Tibial artery (tissue), 4 donors: ENCODE measurements at places on chromosomes 3 and 15.
A peak's percentile ranks its signal among the peaks of the same experiment; 100 is the strongest.

GRCh38 chr3:194300936-194301335, 50.2 kb downstream of the CPN2 start:
- H3K36me3 ChIP-seq: no peaks in the 10 kb centered on the region
- no peaks in the 10 kb centered on the region for H3K27me3 ChIP-seq
- no peak for DNase-seq
- H3K4me3 ChIP-seq: no peak overlapping the region
- H3K27ac ChIP-seq: no peak overlapping the region
- peaks cover 10% of the 10 kb centered on the region for H3K4me1 ChIP-seq

DNA sequence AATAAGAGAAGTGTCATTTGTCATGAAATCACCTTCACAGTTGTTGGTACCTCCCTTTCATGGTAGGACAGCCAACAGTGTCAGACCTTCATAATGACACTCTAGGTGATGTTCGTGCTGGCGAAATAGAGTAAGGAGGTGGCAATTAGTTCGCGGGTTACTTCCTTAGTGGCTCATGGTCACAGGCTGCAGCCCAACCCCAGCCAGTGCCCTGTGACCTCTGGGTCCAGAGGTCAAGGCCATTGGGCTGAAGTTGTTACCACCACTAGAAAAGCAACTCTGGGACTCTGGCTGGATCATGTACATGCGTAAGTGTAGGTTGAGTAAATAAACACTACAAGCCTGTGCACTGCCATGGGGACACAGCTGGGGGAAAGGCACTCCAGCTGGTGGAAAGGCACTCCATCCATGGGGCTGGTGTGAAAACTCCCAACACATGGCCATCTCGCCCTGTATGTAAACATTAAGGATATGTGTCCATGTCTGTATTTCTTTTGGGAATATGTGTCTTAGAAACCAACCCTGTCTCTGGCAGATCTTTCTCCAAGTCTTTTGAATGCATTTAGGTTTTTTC, 106.7 kb downstream of the RYK start:
- no peaks in the 10 kb centered on the region for H3K27me3 ChIP-seq
- H3K36me3 ChIP-seq: peaks cover 8% of the 10 kb centered on the region
- H3K4me1 ChIP-seq: no peaks in the 10 kb centered on the region
- no peak for DNase-seq
- H3K4me3 ChIP-seq: no peak overlapping the region

DNA sequence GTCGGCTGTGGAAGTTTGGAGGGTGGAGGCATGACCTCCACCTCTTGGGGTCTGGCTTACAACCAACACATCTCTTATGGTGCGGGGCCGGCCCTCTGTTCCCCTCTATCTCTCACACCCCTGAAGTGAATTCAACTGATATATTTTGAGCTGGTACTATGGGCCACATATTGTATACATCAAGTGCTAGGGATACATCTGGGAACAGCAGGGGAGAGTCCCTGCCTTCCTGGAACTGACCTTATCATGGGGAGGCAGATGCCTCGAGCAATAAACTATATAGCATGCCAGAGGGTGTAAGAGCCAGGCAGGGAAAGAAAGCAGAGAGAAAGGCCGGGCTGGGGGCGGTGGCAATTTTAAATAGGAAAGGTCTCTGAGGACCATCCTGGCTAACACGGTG, 60.4 kb upstream of the TRPM1 start:
- DNase-seq: no peak
- H3K27ac ChIP-seq: no peak overlapping the region
- no peaks in the 10 kb centered on the region for H3K4me1 ChIP-seq
- no peaks in the 10 kb centered on the region for H3K27me3 ChIP-seq

- no peak overlapping the region for H3K4me3 ChIP-seq
- no peak overlapping the region for H3K27ac ChIP-seq
- peaks cover 27% of the 10 kb centered on the region for H3K4me1 ChIP-seq
Measured at GRCh38 chr3:114498539-114499370, 204.9 kb downstream of the TIGIT start.

- no peak overlapping the region for H3K27ac ChIP-seq
- H3K4me3 ChIP-seq: no peak overlapping the region
- H3K27me3 ChIP-seq: no peaks in the 10 kb centered on the region
- no peaks in the 10 kb centered on the region for H3K36me3 ChIP-seq
Measured at GRCh38 chr3:54856271-54856670, 71.6 kb downstream of the LRTM1 start.

DNA sequence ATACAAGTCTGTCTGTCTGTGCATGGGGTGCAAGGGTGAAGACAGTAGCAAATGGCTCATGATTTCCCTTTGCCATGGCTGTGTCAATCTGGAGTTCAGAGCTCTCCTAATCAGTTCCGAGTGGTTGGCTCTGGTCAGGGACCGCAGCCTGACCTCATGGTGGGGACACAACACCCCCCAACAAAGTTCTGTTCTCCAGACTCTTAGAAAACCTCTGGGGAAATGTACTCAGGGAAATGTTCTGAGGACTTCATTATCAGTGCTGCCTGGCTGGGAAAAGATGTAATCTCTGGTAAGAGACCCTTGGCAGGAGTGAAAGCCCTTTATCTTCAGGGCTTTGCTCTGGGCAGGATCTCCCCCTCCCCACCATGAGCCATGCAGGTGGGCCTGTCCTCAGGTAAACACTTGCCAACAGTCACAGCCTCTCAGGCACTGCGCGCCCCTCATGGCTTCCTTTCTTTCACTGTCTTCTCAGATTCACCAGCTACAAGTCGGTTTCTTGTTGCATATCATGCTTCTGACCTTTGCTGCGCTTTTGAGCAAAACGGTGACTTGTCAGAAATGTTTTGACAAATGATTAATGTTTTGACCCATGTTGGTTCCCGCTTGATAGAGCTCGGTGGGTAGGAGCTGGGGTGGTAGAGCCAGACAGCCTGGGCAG, 95.5 kb downstream of the ST6GAL1 start:
- no peaks in the 10 kb centered on the region for H3K27me3 ChIP-seq
- no peaks in the 10 kb centered on the region for H3K4me1 ChIP-seq
- no peak overlapping the region for H3K4me3 ChIP-seq

- no peak overlapping the region for H3K27ac ChIP-seq
- no peak for DNase-seq
- H3K36me3 ChIP-seq: no peaks in the 10 kb centered on the region
- H3K4me3 ChIP-seq: no peak overlapping the region
- H3K27me3 ChIP-seq: no peaks in the 10 kb centered on the region
Measured at GRCh38 chr3:153856932-153857331, 264.3 kb upstream of the ARHGEF26 start.

DNA sequence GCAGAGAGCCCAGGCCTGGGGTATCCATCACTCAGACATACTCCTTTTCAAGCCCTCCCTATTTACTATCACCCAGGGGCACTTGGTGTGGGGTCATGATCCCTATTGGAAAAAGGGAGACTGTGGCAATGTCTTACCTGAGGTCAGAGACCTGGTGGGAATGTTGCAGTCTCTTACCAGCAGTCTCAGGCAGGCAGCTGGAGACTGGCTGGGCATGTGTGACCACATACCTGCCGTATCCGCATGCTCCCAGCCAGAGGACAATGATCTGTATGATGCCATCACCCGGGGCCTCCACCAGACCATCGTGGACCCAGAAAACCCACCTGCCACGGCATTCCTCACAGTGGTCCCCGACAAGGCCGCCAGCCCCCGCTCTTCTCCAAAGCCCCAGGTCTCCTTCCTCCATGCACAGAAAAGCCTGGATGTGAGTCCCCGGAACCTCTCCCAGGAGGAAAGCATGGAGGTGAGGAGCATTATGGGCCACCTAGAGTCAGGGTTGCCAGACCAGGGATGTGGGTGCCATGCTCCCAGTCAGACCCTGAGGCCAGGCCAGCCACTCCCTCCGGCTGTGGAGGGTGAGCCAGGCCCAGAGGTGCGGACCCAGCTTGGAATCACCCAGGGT, 5.9 kb downstream of the SH2D7 start:
- no peak overlapping the region for H3K27ac ChIP-seq
- no peaks in the 10 kb centered on the region for H3K27me3 ChIP-seq
- no peaks in the 10 kb centered on the region for H3K36me3 ChIP-seq
- no peaks in the 10 kb centered on the region for H3K4me1 ChIP-seq

- no peaks in the 10 kb centered on the region for H3K27me3 ChIP-seq
- no peak for DNase-seq
- H3K4me3 ChIP-seq: no peak overlapping the region
- H3K27ac ChIP-seq: peak overlapping the region; percentile 37
- H3K36me3 ChIP-seq: no peaks in the 10 kb centered on the region
Measured at GRCh38 chr3:99777210-99777549, 40.5 kb upstream of the CMSS1 start.

GRCh38 chr15:38065721-38066345, 131.4 kb downstream of the TMCO5A start:
- H3K27ac ChIP-seq: no peak overlapping the region
- H3K4me1 ChIP-seq: peaks cover 14% of the 10 kb centered on the region
- no peaks in the 10 kb centered on the region for H3K36me3 ChIP-seq
- DNase-seq: no peak

- H3K4me1 ChIP-seq: no peaks in the 10 kb centered on the region
- no peaks in the 10 kb centered on the region for H3K27me3 ChIP-seq
- H3K4me3 ChIP-seq: no peak overlapping the region
- DNase-seq: no peak
Measured at GRCh38 chr3:125433091-125433534, 58.0 kb upstream of the ZNF148 start.

GRCh38 chr15:88419830-88420229, 47.4 kb downstream of the MRPL46 start:
- H3K27ac ChIP-seq: no peak overlapping the region
- no peaks in the 10 kb centered on the region for H3K36me3 ChIP-seq
- DNase-seq: no peak
- no peaks in the 10 kb centered on the region for H3K27me3 ChIP-seq
- H3K4me3 ChIP-seq: no peak overlapping the region

- no peak for DNase-seq
- no peak overlapping the region for H3K4me3 ChIP-seq
- no peaks in the 10 kb centered on the region for H3K36me3 ChIP-seq
- H3K4me1 ChIP-seq: no peaks in the 10 kb centered on the region
- no peaks in the 10 kb centered on the region for H3K27me3 ChIP-seq
Measured at GRCh38 chr15:29826908-29827820, 4.9 kb upstream of the TJP1 start.

DNA sequence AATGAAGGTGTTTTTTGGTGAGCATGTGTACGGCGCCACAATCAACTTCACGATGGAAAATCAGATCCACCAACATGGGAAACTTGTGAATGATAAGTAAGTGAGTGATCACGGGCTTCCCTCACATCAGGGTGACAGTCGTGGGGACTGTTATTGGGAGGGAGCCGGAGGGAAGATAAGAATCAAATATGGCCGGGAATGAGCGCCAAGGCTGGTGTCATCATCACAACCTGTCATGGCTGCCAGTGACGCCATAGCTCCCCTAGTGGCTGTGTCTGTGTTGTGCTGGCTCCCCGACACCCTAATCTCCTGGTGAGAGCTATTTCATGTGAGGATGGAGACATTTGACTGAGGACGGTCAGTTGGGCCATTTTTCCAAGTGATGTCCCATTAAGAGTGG, 168.5 kb downstream of the SV2B start:
- H3K27me3 ChIP-seq: no peaks in the 10 kb centered on the region
- no peak overlapping the region for H3K27ac ChIP-seq
- H3K4me1 ChIP-seq: peaks cover 13% of the 10 kb centered on the region
- H3K36me3 ChIP-seq: no peaks in the 10 kb centered on the region
- H3K4me3 ChIP-seq: no peak overlapping the region

DNA sequence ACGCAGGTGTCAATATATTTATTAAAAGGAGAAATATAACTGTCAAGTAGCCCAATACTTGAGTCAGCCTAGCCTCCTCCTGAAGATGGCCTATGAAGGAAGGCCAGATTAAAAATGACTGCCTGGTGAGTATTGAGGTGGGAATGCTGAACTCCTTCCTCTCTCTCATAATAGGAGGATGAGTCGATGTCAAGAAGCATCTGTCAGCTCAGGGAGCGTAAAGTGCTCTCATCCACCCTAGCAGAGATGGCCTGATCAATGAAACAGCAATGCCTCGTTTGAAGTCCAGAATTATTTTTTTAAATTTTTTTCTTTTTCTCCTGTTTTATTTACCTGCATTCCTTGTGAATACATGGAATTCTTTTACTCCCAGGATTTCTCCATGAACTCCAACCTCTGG, 58.3 kb downstream of the SCN10A start:
- no peak overlapping the region for H3K4me3 ChIP-seq
- H3K4me1 ChIP-seq: no peaks in the 10 kb centered on the region
- no peak for DNase-seq

GRCh38 chr3:185361920-185362319, 1.0 kb upstream of the MAP3K13 start:
- H3K27ac ChIP-seq: no peak overlapping the region
- peaks cover 4% of the 10 kb centered on the region for H3K4me1 ChIP-seq
- H3K36me3 ChIP-seq: no peaks in the 10 kb centered on the region
- H3K4me3 ChIP-seq: no peak overlapping the region
- no peak for DNase-seq

- H3K27ac ChIP-seq: peak overlapping the region; percentile 96
- peak overlapping the region; percentile 82 for H3K4me3 ChIP-seq
- H3K4me1 ChIP-seq: no peaks in the 10 kb centered on the region
- H3K36me3 ChIP-seq: peaks cover 32% of the 10 kb centered on the region
- no peak for DNase-seq
Measured at GRCh38 chr3:170180079-170180907, 1.2 kb downstream of the PHC3 start.

- no peak for DNase-seq
- H3K4me1 ChIP-seq: peaks cover 15% of the 10 kb centered on the region
- no peaks in the 10 kb centered on the region for H3K36me3 ChIP-seq
- no peak overlapping the region for H3K4me3 ChIP-seq
Measured at GRCh38 chr3:124075753-124076152, 83.8 kb upstream of the ROPN1 start.

- H3K27ac ChIP-seq: no peak overlapping the region
- H3K4me3 ChIP-seq: no peak overlapping the region
- no peaks in the 10 kb centered on the region for H3K27me3 ChIP-seq
- no peak for DNase-seq
Measured at GRCh38 chr15:48719668-48720067, 74.2 kb upstream of the FBN1 start.

- no peaks in the 10 kb centered on the region for H3K36me3 ChIP-seq
- peak overlapping the region; percentile 62 for H3K27ac ChIP-seq
- DNase-seq: no peak
- no peaks in the 10 kb centered on the region for H3K27me3 ChIP-seq
- peak overlapping the region; percentile 74 for H3K4me3 ChIP-seq
Measured at GRCh38 chr15:93088200-93088980, 621 bp downstream of the RGMA start.

GRCh38 chr3:82031596-82031995, 270.2 kb upstream of the GBE1 start:
- no peak overlapping the region for H3K27ac ChIP-seq
- no peak overlapping the region for H3K4me3 ChIP-seq
- DNase-seq: no peak
- H3K27me3 ChIP-seq: no peaks in the 10 kb centered on the region
- no peaks in the 10 kb centered on the region for H3K4me1 ChIP-seq
- H3K36me3 ChIP-seq: no peaks in the 10 kb centered on the region
